Epithelial cell of esophagus (primary cell): ENCODE measurements at places on chromosomes 13 and 19.

DNA sequence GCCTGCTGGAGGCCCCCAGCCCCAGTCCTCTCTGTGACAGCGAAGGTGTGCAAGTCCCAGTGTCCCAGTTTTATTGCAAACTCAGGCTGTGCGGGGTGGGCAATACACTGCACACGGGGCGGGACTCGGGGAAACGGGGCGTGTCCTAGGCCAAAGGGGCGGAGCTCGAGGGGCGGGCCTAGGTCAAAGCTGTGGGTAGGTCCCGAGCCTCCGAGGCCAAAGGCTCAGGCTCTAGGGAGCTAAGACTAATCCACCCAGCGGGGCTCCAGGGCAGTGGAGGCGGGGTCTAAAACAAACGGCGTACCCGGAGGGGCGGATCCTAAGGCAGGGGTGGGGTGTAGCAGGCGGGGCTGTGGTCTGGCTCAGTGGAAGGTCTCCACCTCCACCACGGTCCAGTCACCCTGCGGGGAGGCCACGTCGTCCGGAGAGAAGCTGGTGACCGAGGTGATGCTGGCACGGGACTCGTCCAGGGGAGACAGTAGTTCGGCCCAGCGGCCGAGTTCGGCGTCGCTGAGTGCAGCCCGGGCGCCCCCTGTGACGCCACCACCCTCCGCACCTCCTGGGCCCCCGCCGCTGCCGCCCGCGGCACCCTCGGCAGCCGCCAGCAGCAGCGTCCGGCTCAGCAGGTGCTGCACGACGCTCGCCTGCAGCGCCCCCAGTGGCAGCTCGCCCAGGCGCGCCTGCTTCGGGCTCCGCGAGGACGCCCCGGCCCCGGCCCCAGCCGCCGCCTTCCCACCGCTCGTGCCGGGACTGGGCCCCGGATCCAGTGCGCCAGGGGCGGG, 5.3 kb downstream of the PRR36 start:
- DNase-seq: peak; percentile 82

DNA sequence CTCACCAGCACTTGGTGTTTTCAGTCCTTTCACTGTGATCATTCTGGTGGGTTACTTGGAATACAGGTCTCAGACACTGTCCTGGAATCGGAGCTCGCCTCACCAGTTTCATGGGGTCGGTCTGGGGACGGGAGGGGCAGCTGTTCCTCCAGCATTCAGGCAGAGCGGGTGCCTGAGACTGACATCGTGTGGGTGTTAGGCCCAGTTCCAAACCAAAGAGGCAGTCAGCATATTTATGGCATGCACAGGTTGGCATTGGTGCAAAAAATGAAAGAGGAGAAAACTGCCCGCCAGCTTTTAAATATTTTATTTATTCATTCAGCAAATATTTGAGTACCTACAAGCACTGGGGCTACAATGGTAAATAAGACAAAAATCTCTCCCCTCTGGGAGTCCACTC, 20.1 kb downstream of the PLEKHF1 start:
- no peak for DNase-seq

GRCh38 chr13:109123971-109124370, 494.6 kb downstream of the MYO16 start:
- DNase-seq: no peak

GRCh38 chr19:30202060-30202600, 170.1 kb upstream of the ZNF536 start:
- DNase-seq: no peak

DNA sequence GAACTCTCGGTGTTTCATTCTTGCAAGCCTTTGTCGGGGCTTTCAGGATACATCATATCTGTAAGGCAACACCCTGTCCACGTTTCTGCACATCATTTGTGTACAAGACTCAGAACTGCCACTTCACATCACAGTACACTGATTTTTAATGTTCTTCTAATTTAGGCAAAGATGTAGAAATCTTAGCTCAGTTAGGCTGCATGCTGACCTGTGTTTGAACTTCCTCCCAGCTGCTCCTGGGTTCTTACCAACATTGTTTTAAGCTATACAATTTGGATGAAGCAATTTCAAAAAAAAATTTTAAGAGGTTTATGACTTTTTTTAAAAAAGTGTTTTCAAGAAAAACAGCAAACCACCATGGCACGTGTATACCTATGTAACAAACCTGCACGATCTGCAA, 1047.9 kb upstream of the SLC10A2 start:
- DNase-seq: no peak

DNA sequence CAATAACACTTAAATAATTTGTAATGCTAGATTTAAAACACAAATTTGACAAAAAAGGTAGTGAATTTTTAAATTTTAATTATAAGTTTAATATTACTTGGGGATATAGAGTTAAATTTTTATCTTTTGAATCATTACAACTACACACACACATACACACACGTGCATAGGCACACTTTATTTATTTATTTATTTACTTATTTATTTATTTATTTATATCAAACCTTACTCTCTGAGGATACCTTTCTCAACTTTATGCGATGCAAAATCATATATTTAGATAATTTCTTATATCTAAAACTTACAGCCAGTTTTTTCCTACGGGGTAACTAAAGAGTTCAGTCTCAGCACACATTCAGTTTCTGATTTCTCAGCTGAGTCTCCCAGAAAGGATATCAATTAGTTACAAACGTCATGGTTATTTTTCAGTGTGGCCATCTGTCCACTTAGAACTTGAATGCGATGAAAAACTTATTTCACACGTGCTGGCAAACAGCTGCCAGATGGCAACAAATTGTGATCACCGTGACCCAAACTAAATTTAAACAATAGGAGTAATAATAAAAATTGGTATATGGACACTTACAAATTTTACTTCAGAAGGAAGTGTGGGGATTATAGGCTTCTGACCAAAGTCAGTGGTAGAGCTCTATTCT, 683.1 kb upstream of the PRR20A start:
- no peak for DNase-seq

GRCh38 chr13:94030415-94031119, 448.9 kb downstream of the DCT start:
- DNase-seq: no peak

- DNase-seq: peak; percentile 57
These were observed 1.5 kb upstream of the ARGLU1 start for GRCh38 chr13:106569233-106570095.

- DNase-seq: no peak
These were observed 285.6 kb downstream of the MTUS2 start for GRCh38 chr13:29105779-29106178.

DNA sequence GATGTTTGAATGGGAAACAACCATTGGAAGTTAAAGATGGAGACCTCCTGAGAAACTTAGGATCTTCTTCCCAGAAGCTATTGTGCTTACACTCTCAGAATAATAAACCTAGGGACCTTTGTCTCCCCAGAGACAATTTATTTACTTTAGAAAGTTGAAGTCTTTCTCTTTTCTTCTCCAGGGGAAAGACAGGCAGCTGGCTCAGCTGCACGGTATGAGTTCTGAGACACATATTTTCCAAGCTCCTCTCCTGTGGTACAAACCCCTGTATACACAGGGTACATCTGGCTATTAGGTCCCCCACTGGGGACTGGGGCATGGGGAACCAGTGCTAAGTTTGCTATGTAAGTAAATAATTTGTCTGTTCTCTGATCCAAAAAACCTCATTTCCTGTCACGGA, 67.5 kb upstream of the POSTN start:
- no peak for DNase-seq

DNA sequence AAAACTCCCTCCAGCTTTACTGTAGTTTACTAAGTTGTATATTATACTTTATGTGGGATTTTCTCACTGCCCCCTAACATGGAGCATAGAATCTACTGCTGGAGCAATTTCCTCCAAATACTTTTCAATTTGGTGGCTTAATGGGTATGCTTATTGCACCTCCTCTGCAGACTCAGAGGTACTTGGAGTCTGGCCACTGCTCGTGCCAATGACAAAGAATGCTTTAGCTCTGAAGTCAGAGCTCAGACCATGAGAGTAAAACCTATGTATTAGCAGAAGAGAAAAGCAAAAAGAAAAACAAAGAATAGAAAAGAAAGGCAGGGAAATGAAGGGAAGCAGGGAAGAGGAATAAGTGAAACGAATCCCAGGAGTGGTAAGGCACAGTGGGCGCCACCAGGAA, 71.9 kb downstream of the SUCLA2 start:
- no peak for DNase-seq

DNA sequence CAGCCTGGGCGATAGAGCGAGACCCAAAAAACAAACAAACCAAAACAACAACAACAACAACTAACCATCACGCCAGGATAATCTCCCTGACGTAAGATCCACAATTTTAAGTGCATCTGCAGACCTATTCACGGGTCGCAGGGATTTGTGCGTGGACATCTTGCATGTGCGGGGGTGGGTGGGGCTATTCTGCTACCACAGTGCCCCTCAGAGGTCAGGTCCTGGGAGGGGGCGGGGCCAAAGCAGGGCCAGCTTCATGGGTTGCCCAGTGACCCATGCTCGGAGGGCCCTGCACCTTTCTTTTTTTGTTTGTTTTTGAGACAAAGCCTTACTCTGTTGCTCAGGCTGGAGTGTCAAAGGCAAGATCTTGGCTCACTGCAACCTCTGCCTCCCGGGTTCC, 2.6 kb upstream of the CDC42EP5 start:
- no peak for DNase-seq

DNA sequence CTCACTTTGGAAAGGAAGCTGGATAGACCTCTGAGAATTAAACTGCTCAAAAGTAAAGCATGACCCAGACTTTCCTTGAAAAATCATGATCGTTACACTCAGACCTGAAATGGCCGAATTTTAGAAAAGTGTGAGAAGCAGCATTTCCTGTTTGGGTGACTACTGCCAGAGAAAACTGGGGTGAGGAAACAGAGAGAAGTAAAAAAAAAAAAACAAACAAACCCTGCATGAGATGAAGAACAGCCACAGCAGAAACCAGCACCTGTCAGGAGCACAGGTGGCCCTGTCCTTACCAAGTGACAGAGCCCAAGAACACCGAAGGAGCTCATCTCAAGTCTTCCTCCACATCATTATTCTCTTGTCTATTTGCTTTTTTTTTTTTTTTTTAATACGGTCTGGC, 12.0 kb upstream of the ADPRHL1 start:
- no peak for DNase-seq

- DNase-seq: no peak
These were observed 9.4 kb downstream of the POLRMT start for GRCh38 chr19:623974-624373.

GRCh38 chr13:99313501-99313900, 6.3 kb upstream of the GPR183 start:
- no peak for DNase-seq

DNA sequence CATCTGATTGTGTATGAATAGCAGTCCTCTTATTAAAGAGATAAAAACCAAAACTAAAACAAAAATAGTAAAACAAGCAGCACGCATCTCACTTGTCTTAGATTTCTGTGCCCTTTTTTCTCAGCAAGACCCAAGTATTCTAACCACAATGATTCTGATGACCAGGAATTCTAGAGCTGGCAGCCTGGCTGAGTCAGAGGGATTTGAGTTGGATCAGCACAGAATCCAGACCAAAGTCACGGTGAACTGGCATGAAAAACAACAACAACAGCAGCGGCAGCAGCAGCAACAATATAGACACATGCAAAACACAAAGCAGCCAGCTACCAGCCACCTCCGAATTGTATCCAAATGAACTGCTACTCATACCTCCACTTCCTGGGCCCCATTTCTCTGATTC, 360.5 kb downstream of the KCNRG start:
- peak; percentile 69 for DNase-seq
